ENCODE measurements at places on chromosomes 3 and 15.

DNA sequence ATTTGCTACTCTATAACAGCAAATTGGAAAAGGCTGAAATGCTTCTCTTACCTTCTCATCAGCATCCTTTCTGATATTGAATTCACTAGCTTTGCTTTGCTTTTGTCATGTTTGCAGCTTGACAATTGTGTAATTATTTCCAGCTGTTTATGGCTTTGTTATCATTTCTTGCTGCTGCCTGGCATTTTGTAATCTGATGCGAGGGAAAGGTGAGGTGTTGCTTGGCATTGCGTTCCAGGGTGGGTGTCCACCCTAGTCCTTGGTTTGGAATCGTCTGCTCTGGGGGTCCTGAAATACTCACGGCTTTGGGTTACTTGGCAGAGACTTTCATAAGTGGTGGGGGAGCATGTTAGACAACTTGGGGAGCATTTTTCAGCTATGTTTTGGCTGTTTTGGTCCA is 2.9 kb downstream of the CACNA2D3 start:
- no peak for DNase-seq

GRCh38 chr3:30733209-30733608 is 126.8 kb downstream of the TGFBR2 start:
- no peak for DNase-seq

GRCh38 chr15:62357431-62357830 is 192.3 kb upstream of the C2CD4B start:
- no peak for DNase-seq

- no peak for DNase-seq
Observed at GRCh38 chr3:108403198-108403597, 106.8 kb downstream of the HHLA2 start.

DNA sequence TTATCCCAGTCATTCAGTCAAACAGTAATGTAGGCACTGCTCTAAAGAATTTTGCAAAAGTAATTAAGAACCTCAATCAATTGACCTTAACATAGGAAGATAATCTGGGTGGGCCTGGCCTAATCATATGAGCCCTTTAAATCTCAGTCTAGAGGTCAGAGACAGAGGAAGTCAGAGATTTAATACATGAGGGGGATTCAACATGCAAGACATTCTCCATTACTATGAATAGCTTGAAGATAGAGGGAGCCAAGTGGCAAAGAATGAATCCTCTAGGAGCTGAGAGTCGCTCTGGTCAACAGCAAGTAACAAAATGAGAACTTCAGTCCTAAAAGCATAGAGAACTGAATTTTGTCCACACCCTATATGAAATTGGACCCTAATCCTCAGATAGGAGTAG is 39.0 kb upstream of the MBNL1 start:
- no peak for DNase-seq

DNA sequence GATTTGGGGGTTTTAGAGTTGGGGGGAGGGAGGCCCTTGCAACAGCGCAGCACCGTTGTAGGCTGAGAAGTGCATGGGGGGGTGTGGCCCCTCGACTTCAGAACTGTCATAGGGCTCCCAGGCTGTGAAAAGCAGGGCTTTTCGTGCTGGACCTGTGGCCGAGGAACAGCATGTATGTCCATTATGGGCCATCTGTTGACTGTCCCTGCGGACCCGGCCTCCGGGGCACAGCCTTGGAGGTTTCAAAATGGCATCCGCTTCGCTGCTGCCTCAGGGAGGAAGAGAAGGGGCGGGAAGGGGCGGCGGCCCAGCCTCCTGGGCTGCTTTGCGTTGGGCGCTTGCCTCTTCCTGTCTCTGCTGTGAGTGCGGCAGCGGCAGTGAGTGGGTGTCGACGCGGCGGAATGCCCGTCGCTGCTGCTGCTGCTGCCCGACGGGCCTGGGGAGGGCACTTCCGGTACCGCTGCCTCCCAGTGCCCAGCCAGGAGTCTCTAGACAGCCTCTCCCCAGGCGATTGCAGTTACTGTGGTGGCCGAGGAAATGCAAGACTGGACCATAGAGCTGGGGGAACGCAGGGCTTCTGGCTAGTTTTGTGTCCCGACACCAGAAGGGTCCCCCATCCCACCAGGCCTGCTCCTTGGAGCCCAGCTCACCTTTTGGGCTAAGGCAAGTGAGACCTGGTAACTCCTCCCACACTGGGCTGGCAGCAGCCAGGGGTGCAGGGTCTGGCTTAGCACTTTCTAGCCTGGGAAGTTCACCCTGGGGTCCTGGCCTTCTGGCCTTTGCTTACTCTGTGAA is 1.9 kb downstream of the GNAI2 start:
- peak; percentile 94 for DNase-seq

GRCh38 chr15:39118510-39118909 is 462.4 kb upstream of the THBS1 start:
- DNase-seq, result no peak

DNA sequence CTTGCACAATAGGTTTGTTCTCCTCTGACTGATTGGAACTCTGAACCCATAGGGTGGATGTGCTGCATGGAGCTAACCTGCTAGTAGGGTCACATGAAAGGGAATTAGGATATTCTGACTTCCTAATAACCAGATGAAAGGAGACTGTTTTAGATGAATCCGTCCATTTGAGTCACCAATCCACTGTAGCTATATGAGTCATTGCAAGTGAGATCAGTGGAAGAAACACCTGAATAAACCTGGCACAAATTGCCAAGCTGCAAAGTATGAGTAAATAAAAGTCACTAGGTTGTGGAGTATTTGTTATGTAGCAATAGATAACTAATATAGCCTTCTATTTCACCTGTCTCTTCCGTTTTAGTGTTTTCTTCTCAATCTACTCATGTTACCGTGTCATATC is 584.4 kb downstream of the PDCD6IP start:
- DNase-seq, result no peak

- DNase-seq, result no peak
Observed at GRCh38 chr15:56718560-56718959, 14.7 kb downstream of the ZNF280D start.

GRCh38 chr15:67841513-67841762 is 1.6 kb upstream of the RNU6-1 start:
- no peak for DNase-seq

DNA sequence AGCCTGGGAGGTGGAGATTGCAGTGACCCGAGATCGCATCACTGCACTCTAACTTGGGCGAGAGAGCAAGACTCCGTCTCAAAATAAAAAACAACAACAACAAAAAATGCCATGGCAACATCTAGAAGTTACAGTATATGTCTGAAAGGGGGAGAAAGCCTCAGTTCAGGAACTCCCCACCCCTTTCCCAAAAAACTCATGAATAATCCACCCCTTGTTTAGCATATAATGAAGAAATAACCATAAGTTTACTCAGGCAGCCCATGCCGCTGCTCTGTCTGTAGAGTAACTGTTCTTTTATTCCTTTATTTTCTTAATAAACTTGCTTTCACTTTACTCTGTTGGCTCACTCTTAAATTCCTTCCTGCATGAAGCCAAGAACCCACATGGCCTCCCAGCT is 145.2 kb downstream of the DOCK3 start:
- no peak for DNase-seq

DNA sequence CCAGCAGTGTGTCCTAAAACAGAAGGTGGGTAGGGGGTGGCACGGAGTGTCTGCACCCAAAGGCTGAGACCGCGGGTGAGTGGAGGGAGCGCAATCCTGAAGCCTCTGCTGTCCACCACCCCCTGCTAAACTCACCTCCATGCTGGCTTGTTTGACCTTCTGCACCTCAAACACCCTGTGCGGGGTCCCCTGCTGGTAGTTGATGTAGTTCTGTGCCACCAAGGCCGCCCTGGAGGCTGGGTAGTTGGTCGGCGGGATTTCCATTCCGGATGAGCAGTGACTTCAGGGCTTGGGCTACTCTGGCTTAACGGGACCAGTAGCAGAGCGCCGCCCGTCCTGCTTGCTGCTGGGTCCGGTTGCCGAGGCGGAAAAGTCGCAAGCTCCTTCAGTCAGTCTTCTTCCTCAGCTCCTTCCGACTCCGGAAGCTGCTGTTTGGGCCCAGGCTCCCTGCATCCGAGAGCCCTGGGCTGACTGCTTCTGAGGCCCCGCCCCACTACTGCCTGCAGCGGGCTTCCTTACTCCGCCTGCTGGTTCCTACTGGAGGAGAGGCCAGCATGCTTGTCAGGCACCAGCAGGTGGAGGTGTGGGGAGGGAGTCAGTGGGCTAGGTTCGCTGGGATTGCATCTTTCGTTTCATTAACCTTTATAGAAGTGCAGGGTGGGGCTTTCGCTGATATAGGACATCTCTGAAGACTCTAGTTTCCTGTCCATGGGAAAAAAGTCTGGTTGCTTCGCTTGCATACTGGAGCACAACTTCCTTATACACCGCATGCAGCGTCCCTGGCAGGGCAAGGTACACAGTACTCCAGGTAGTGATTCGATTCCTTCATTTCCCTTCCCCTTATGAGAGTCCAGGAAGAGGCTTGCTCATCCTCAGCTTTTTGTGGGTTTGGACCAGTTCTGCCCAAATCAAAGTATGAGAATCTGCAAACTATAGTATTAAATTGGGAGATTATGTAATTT is at the start of gene LXN:
Gene LXN (minus strand): TSS at position 434 of the 962 bp plus-strand sequence. CDS start 170 bp downstream, at position 264.
- DNase-seq, result peak; percentile 83

DNA sequence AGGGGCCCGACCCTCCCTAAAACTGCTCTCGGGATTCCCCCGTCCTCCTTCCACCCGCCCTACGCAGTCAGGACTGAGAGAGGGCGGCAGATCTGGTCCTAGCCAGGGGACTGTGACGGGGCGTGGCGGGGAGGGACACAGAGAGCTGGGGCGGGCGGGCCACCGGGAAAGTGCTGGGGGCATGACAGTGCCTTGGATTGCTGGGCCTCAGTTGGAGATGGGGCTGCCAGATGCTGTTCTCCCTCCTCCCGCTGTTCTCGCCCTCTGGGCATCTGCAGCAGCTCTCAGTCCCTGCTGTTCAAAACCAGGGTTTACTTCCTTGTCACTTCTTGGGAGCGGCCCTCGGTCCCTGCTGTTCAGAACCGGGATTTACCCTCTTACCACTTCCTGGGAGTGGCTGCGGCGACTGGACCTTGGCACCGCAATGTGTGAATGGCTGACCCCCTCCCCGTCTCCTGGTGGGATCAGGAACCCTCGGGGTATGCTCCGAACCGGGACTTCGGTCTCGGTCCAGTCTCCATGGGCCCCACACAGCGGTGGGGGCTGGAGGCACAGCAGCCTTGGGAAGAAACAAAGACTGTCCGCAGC is 1.8 kb upstream of the RPP25 start:
- peak; percentile 73 for DNase-seq

DNA sequence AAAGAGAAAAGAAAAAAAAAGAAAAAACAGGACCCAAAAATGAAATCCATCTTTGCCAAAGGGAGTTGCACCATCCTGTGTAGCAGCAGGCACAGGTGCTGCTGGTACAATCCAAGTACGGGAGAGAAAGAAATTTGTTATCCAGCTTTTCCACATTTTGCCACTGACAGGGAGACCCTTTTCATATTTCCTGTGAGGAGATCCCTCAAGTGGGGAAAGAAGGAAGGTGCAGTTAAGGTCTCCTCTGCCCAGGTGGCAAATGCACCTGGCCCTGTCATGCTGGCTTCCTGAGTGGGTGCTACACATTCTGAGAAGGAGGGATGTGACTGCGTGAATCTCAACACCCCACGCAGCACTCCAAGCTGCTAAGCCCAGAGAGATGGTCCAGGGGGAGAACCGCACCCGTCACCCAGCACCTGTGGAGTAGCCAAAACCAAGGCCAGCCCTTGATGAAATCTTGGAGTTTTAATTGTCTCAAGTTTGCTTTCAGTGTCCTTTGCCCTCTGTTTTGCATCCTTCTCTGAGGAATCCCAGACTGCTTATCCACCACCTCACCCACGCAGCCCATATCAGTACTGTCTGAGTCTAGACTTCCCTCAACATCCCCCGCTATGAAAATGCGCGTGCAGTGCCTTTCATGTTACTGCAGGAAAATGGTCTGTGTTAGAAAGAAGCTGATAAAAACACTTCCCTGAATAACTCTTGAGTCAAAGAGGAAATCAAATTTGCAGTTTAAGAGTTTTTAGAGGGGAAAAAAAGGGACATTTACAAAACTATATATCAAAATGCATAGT is 141.9 kb upstream of the THBS1 start:
- no peak for DNase-seq

- no peak for DNase-seq
Observed at GRCh38 chr3:100630664-100631063, 21.3 kb downstream of the ADGRG7 start.

GRCh38 chr3:20136231-20136630 is 49.8 kb downstream of the SGO1 start:
- no peak for DNase-seq

DNA sequence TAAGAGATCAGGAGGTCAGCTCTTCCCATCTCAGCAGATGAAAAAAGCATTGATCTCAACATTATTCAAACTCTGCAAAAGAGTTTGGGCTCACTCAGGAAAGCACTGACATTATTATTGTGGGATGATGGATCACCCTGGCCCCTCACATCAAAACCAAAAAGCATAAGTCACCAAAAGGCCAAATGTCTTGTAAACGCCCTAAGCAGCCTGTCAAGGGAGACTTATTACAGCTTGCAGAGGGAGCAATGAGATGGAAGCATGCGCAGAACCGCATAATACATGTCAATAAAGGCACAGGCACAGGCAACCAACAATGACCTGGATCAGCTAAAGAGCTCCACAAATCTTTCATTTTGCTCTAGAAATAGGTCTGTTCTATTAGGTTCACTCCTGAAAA is 4.6 kb downstream of the FSIP1 start:
- DNase-seq, result no peak

DNA sequence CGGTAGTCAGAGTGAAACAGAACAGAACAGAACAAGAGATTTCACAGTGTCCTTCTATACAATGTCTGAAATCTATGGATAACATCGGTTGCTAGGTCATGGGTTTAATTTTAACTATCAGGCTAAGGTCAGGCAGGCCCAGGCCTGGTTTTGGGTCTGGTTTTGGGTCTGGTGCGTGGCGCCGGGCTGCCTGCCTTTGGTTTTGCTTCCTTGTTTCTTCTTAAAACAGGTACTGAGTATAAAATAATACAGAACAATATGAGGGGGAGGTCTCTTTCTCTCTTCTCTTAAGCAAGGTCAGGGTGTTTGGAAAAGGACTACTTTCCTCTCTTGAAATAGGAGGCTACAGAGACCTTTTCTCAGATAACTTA is 1.4 kb downstream of the AEN start:
- no peak for DNase-seq

DNA sequence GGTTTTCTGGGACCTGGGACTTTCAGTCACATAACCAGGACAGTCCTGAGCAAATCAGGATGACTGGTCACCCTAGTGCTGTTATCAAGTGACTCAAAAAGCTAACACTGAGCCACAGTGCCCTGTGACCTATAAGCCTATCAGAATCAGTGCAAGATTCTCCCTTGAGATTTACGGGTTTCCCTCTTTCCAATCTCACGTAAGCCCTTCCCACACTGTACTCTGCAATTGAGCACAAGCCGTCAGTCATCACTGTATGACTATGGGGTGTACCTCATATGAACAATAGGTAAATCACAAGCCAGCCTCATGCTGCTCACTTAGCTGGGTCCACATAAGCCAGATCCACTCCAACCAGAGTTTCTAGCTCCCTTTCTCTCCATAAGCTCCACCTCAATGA is 21.0 kb upstream of the CLDN18 start:
- no peak for DNase-seq

- no peak for DNase-seq
Observed at GRCh38 chr3:142180761-142181362, 31.5 kb upstream of the TFDP2 start.

GRCh38 chr15:52067545-52067926 is 45.0 kb downstream of the BCL2L10 start:
- no peak for DNase-seq

- DNase-seq, result no peak
Observed at GRCh38 chr15:78989701-78990240, 44.9 kb upstream of the CTSH start.

Data from heart left ventricle (tissue), 16 donors.